ENCODE measurements at places on chromosomes 3 and 15.

- peak; percentile 40 for DNase-seq
These were observed 36.9 kb upstream of the HERC1 start for GRCh38 chr15:63870487-63871209.

DNA sequence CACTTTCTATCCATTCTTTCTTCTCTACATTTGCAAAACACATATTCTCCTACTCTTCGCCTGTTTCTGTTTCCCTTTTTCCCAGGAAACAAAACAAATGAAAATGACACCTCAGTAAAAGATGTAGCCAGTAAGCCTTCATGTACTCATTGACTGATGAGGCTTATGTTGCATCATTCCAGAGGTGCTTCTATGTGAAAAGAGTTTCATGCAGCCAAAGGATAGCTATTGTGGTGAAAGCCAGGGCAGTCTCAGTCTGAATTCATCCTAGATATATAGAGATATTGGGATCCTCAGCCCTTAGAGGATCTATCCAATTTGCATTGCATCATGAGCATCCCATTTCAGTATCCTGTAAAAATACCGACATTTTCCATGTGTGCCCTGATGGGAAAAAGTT is 267.3 kb downstream of the GAP43 start:
- DNase-seq = no peak

GRCh38 chr3:86986671-86987420 is 4.1 kb downstream of the VGLL3 start:
- DNase-seq = no peak

GRCh38 chr3:171775943-171776342 is 34.3 kb downstream of the PLD1 start:
- DNase-seq = no peak

DNA sequence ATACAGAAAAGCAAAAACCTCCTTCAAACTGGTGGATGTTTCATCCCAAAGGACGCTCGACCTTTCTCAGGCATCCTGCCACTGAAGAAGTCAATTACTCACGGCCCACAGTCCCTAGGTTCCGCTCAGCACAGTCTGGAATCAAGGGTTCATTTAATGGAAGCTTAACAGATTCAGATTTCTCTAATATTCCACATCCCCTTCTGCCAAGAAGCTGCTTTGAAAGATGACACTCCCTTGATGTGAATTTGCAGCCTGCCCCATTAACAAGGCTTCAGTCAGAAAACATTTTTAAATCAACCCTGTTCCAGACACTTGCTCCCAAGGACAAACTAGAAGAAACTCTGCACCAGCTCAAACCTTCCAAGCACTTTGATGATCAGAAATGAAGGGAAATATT is 81.2 kb downstream of the LIPC start:
- DNase-seq = no peak

DNA sequence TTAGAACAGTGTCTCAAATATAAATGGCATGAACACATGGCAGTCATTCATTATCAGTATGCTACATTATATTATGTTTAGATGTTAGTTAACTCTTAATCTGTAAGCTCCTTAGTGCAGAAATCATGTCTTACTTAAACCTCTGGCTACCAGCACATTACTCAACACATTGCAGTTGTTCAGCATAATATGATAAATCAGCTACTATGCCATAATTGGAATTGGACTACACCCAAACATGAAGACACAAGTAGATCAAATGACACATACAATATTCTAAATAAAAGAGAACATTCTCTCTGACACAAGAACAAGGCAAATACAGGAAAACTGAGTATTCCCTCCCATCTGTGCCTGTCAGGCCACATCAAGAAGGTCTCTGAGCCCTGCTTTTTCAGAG is 116.1 kb downstream of the PCCB start:
- no peak for DNase-seq

DNA sequence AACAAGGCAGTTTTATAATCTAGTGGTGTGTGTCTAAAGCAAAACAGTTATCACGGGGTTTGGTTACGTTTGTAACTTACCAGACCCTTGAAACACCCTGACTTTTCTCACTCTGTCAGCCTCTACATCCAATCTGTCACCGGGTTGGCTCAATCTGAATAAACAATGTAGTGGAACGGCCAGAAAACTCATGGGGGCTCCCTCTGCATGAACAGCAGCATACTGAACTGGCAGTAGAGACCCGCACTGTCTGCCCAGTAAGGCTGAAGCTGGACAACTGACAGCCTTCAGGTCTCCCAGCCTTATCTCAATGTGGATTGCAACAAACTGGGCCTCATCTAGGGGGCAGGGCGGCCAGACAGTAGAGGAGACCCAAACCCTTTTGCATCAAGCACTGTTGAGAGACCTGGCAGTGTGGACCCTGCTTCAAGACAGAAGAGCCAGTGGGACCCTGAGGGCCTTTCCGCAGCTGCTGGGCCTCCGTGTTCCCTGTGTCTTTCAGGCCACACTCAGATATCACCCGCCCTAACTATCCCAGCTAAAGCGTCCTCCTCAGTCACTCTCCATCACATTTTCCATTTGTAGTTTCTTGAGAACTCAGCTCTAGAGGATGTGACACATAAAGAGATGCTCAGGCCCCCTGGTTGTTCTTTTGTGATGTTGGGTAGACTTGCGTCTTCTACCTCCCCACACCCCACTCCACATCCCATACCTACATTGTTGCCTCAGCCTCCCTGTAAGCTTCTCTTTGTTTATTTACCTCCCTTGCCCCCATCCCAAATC is 181.2 kb upstream of the NR2E3 start:
- DNase-seq = no peak

DNA sequence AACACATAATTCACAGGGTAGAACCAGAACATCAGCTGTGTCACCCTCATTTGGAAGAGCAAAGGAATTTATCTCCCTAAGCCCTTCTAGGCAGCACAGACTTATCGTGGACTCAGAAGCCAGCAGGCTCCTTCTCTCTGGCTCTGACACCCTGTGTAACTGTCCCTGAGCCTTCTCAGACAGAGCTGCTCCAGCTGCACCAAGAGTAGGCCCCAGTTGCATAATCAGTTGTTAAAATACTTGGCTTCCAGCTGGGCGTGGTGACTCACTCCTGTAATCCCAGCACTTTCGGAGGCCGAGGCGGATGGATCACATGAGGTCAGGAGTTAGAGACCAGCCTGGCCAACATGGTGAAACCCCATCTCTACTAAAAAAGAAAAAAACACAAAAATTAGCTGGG is 49.4 kb upstream of the ACVR2B start:
- peak; percentile 63 for DNase-seq

- peak; percentile 66 for DNase-seq
These were observed 60.5 kb upstream of the KLF13 start for GRCh38 chr15:31265871-31266711.

GRCh38 chr3:94811836-94812235 is 749.0 kb downstream of the NSUN3 start:
- DNase-seq = no peak

DNA sequence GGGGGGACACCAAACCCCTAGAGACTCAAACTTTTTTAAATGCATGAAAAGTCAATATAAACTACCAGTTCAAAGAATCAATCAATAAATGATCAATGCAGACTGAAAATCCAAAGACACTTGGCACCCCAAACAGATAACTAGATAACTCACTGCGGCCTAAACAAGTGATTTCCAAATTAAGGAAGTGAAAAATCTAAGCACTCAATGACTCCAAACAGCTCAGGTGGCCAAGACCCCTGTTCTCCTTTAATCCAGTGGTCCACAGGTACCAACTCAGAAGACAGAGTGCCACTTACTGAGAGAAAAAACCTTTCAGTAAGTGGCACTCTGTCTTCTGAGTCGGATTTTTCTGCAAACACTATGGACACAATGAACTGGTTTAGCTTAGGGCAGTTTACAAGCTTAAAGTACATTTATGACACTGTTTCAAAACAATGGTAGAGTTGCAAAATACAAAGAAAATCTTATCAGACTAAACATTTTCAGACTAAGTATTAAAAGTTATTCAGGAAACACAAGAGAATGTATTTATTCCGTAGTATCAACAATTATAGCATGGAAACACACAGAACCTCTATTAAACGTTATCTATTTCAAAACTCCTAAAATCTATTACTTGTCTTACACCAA is 4.7 kb downstream of the DLG1 start:
- DNase-seq = no peak

GRCh38 chr15:60683156-60683555 is 204.2 kb upstream of the ICE2 start:
- no peak for DNase-seq

DNA sequence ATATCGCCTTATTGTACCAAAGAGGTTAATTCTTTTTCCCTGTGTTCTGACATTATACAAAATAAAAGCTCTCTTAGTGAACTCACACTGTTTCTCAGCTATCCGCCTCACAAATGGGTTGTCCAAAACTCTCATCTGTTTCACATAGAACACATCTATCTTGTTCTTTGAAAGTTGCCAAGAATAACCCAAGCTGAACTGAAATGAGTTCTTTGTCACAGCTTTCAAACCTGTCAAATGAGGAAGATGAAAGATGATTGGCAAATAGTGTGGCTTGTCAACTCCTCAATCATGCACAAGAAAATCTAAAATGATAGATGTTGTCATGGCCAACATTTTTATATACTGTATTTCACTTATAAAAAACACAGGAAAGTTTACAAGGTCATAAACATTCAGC is 168.1 kb upstream of the OSTN start:
- DNase-seq = no peak

DNA sequence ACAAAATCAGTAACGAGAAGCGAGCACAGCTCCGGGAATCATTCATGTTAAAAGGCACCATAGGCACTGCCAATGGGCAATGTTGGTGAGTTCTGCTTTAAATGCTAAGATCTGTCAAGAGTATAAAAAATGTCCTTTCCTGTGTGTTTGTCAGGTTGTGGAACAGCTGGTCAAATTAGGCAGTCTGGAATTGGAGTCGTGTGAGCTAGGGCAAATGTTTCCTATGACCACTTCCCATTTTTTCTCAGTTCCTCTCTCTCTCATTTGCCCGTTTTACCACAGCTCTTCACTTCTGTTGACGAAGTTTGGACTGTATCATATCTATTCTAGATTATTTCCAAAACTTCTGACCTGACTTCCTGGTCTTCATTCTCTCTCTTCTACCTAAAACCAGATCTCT is 60.8 kb upstream of the GOLIM4 start:
- DNase-seq = no peak

DNA sequence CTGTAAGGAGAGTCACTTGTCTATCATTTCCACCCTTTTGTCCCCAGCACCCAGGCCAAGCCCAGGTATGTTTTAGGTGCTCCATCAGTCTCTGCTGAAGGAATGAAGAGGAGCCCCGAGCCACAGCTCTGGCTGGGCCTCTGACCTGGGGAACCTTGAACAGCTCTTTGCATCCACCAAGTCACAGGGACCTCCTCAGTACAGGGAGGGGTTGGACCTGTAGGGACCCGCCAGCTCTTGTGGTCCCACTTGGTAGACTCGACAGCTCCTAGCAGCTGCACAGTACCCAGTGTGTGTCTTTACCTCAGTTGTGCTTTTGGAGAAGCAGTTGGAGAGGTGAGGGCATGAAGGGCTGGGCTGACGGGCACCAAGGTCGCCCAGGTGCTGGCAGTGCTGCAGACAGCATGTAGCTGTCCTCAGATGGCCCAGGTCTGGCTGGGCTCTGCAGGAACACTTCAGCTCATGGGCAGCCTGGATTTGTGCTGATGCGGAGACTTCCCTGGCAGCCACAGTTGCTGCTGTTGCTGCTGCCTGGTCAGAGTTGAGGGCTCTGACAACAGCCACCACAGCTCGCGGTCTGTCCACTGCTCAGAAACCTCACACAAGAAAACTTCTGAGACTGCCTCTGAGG is 123.6 kb downstream of the CACNA1D start:
- DNase-seq = peak; percentile 69

- DNase-seq = no peak
These were observed 17.9 kb downstream of the ARHGEF3 start for GRCh38 chr3:56783644-56784447.

- no peak for DNase-seq
These were observed 193.1 kb downstream of the NR1D2 start for GRCh38 chr3:24137958-24138875.

DNA sequence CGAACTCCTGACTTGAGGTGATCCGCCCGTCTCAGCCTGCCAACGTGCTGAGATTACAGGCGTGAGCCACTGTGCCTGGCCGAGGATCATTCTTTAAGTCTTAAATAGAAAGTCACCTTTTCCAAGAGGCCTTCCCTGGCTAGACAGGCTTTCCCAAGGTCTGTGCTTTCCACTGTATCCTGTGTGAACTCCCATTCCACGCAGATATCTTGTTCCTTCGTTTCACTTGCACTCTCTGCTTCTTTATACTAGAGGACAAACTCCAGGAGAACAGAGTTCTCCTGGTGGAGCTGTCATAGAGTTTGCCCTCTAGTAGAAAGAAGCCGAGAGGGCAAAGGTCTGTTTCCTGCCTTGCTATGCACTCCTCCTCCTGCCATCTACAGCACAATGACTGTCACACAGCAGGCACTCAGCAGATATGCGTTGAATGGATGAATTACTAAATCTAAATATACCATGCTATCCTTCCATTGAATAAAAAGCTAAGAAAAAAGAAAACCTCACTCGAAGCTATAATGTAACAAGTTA is 211.2 kb downstream of the FOXP1 start:
- no peak for DNase-seq

- no peak for DNase-seq
These were observed 40.4 kb downstream of the BHLHE40 start for GRCh38 chr3:5019411-5020241.

DNA sequence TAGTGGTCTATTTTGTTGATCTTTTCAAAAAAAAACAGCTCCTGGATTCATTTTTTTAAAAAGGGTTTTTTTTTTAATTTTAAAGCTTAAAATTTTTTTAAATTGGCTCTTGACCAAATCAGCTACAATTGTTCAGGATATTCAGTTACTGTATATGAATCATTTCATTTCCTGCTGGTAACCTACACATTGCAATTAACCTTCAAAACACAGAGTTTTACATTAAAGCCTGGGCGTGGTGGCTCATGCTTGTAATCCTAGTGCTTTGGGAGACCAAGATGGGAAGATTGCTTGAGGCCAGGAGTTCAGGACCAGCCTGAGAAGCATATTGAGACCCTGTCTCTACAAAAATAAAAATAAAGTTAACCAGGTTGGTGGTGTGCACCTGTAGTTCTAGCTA is 163.4 kb downstream of the ALDH1A2 start:
- no peak for DNase-seq

- DNase-seq = peak; percentile 57
These were observed 141.9 kb upstream of the C2CD4B start for GRCh38 chr15:62306851-62307504.

- DNase-seq = no peak
These were observed 122.3 kb upstream of the MBNL1 start for GRCh38 chr3:152146461-152146860.

DNA sequence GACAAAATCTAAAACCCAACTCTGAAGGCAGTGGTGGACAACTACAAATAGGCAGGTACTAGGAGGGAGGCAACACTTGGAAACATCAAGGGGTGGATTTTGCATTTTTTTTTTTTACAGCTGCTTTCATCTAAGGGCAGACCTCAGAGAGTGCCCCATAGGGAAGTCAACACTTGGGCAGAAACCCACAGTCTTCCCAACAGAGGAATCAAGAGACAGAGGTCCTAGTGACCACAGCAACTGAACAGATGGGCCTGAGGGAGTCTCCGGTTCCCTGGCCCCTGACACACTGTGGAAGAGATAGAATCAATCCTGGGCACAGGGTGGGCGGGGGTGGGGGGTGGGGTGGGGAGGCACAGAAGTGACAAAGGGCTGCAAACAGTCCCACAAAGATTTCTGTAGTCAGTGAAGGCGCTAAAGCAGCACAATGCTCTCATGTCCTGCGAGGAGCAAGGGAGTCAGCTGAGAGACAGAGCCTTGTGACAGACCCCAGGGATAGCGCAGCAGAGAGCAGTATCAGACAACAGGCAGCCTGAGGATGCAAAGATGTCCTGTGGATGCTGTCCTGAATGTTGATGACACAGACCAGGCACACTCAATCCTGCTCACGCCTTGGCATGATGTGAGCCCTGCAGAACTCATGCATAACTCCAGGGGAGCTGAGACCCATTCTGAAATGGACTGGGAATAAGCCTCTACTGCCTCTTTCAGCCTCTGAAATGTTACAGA is 6.9 kb upstream of the RFTN1 start:
- DNase-seq = no peak

Data from left ventricle myocardium superior (tissue), 1 donor.